Fibroblast of skin of left quadriceps (primary cell): ENCODE measurements at places on chromosomes 11 and 22.

DNA sequence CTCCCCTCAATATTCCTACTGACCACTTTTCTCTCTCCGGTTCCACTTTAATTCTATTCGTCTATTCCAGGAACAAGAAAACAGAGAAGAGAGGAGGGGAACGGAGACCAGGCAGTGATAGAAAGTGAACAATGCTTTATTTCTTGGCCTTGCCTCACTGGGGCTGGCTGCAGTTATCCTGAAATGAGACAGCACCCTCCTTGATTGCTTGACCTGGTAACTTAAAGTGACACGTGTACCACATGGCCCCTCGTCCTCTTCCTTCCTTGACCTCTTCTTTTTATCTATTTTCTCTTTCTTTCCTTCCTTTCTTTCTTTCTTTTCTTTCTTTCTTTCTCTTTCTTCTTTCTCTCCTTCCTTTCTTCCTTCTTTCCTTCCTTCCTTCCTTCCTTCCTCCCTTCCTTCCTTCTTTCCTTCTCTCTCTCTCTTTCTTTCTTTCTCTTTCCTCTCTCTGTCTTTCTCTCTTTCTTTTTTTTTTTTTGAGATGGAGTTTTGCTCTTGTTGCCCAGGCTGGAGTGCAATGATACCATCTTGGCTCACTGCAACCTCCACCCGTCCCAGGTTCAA lies 52.8 kb upstream of the CLMP start:
- no peak for DNase-seq

- DNase-seq: no peak
Observed at GRCh38 chr22:39832627-39833074, 60.9 kb downstream of the ENTHD1 start.

DNA sequence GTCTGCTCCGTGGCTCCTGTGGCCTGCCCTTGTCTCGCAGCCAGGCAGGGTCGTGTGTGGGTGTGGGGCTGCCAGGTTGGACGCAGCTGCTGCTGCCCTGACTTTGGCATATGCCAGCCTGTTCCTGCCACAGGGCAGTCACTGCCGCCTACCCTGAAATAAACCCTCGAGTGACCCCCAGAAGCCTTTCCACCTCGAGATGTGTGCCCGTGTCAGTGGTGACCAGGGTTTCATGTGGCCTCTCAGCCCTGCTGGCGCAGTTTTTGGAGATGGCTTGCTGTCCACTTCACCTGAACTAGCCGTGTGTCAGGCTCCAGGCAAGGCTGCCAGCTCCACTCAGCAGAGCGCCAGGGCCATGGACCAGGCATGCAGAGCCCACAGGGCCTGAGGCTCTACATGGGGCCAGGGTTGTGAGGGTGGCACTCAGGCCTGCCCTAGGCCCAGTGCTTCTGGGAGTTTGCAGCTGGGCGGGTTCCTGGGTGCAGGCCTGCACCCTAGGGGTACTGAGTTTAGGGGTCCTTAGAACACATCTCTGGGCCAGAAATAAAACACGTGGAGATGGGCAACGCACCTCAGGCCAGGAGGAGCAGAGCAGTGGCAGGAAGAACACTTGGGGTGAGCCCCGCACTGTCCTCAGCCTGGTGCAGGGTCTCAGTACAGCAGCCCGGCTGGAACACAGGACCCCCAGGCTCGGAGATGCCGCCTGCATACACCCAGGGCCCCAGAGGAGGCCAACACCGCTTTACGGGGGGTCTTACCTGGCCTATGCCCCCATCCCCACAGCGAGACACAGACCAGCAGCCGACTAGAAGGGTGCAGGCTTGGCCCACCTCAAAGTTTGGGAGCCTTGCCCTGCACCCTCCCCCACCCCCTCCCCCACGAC lies 8.8 kb upstream of the PANX2 start:
- no peak for DNase-seq

DNA sequence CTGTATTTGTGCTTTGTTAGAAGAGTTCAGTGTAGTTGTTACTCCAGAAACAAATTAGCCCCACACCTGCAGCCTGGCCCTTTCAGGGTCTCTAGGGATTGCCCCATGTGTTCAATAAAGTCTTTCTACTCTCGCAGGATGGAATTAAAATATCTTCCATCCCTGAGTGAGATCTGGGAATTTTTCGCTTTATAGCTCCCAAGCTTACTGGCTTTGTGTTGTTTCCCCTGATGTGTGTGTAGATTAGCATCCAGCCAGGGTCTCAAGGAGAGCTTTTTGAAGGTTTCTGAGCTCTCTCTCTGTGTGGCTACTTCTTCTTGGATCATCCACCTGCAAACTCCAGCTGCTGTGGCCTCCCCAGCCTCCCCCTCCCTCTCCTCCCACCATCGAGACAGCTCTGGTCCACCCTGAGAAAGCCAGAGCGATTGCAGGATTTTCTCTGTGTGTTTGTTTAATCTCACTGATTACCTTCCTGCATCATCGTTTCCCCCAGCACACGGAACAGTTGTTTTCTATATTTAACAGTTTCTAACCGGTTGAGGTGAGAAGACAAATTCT lies 553.5 kb downstream of the TBC1D22A start:
- no peak for DNase-seq

DNA sequence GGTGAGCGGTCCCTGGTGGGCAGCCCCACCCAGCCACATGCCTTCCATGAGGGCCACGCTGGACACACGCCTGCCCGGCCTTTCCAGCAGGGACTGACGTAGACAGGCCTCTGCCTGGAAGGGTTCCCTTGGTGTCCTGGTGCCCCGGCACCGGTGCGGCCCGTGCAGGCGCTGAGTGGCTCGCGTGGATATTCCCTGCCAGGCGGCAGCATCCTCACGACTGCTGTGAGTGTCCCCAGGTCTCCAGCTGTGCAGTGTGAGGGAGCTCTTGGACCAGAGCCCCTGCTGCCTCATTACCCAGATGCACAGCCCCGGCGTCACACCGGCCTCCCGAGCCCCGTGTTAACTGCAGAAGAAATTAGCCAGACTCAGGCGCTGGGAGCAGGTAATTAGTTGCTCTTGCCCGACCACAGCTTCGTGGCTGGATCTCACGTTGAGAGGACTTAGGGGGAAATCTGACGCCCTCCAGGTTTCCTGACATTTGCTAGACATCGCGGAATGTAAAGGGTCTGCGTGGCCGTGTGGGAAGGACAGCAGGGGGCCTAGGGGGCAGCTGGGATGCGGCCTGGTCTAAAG lies 1196.3 kb downstream of the BRD1 start:
- no peak for DNase-seq

DNA sequence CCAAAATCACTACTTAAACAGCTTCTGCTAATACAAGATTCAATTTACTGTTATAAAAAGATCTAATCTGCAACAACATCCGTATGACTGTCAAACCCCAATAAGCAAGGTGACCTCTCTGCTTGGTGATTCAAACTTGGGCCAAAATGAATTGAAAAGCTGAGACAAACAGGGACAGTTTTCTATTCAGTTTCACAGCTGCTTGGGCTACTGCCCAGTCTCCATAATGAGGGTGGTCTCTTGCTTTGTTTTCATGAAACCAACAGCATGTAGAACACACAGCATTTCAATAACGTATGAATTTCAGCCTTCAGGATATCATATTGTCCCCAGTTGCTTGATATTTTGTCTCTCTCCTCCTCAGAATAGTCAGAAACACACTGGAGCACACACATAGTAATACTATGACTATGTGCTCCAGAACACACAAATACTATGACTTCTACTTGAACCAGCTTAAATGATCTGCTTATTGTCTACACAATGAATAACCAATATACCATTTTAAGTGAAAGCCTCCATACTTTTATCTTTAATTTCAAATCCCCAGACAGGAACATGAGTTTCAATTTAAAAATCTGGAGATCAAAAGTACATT lies 285.0 kb downstream of the TTC28 start:
- no peak for DNase-seq

DNA sequence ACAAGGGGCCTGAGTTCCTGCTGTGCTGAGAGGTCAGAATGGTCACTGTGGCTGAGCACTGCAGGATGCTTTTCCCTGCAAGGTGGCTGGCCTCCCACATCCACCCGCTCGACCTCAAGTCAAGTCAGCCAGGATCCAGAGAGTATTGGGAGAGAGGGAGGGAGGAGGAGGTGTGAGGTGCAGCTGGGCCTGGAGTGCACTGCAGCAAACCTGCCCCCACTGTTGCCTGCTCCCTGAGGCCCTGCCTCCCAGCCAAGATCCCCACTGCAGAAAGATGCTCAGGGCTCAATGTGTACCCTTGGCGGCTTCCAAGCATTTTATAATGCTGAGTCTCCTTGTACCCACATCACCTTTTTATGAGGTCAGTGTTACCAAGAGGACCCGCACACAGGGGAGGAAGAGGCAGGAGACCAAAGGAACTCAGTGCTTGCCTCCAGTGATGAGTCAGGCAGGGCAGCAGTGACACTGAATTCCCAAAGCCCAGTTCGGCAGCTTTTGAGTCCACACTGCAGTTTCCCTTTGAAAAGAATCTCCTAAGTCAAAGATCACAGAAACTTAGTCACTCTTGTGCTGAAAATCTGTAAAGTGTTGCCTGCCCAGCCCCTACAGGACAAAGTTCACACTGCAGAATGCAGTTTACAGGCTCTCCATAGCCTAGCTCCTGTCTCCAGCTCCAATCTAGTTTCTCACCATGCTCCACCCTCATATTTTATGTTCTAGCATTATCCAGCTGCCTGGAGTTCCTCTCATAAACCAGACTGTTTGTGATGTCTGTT lies 3.1 kb downstream of the ENDOD1 start:
- DNase-seq: no peak

- DNase-seq: no peak
Observed at GRCh38 chr11:90330632-90331031, 107.8 kb upstream of the CHORDC1 start.

GRCh38 chr11:116287866-116288265 lies 484.9 kb downstream of the BUD13 start:
- DNase-seq: no peak

GRCh38 chr11:17767301-17767885 lies 32.8 kb downstream of the KCNC1 start:
- DNase-seq: no peak

- no peak for DNase-seq
Observed at GRCh38 chr11:105856954-105857353, 165.1 kb downstream of the MSANTD4 start.

DNA sequence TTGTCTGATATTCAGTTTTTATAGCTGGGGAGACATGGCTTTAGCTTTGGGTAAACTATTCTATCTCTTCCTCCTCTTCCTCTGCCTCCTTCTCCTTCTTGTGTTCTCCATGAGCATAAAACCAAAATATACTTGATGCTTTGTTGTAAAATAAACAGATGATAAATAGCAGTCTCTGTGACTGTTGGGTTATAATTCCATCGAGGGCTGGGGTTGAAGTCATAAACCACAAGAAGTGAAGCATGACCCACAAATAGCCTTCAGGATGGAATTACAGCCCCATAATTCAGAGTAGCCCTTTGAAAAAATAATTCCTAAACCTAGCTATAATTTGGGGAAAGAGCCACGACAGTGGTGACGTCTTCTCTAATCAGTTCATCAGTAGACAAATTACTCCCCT lies 177.7 kb downstream of the SNX19 start:
- no peak for DNase-seq

DNA sequence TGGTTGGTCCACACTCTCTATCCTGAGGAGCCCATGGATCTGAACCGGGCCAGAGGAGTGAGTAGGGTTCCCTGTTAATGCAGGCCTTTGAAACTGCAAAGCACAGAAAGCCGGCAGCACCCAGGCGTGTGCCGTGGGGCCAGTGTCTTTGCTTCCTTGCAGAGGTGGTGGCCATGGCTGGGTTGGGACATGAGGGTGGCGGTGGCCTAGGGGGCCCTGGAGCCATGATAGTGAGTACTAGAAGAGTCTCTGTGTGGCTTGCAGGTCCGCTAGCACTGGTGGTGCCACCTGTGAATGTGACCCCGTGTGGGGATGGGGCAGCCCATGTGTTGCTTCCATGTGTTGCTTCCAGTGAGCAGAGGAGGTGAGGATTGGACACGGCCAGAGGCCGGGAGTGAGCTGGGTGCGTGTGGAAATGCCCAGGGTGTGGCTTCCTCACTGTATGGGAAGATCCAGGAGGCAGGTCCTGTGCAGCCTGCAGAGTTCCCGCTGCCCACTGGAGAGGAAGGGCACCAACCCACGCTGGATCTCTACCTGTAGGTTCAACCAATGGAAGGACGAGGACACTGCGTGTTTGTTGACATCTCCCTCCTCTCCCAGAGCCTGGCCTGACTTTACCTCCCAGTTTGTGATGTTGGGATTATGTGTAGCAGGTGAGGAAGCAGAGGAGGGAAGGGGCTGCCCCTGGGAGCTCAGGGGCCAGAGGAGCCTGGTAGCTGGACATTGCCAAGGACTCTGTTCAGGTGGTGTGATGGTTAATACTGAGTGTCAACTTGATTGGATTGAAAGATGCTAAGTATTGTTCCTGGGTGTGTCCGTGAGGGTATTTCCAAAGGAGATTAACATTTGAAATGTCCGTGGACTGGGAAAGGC lies 796.6 kb downstream of the TBC1D22A start:
- DNase-seq: no peak

- DNase-seq: no peak
Observed at GRCh38 chr11:8320076-8320475, 56.4 kb upstream of the LMO1 start.

- no peak for DNase-seq
Observed at GRCh38 chr11:44622721-44623258, 57.3 kb downstream of the CD82 start.

- DNase-seq: no peak
Observed at GRCh38 chr22:49100316-49100715, 727.4 kb downstream of the BRD1 start.

- no peak for DNase-seq
Observed at GRCh38 chr11:119800171-119800570, 71.2 kb upstream of the NECTIN1 start.

DNA sequence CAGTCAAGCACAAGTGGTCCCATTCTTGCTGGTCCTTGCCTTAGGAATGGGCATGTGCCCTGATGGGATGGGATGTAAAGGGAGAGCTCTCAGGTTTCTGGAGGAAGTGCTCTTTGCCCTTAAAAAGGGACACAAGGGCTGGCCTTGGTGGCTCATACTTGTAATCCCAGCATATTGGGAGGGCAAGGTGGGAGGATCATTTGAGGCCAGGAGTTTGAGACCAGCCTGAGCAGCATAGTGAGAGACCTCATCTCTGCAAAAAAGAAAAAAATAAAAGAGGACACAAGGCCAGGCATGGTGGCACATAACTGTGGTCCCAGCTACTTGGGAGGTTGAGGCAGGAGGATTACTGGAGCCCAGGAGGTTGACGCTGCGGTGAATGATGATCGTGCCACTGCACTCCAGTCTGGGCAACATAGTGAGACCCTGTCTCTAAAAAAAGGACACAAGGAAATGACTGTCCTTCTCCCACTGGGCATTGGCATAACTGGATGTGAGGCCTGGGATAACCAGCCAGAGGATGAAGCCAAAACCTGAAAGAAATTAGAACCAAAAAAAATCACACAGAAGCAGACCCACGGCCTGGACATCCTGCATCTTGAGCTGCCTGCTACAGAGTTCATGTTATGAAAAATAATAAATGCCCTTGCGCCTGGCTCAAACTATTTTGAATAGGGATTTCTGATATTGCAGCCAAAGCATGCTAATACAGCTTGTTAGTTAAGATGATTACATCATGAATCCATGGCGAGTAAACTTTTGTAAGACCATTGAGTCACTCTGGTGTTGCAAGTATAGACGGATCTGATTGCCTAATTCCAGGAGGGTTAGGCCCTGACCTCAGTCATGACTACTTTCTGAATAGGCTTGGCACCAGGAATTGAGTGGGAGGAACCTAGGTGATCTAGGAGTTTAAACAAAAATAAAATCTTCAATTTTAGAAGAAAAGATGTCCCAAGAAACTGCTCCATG lies 12.9 kb upstream of the CRKL start:
- DNase-seq: peak; percentile 78
